Stimulated activated CD8-positive, alpha-beta memory T cell treated with anti-CD3 and anti-CD28 coated beads, Interleukin-15, amount 100 ng/mL, for 4 hours (primary cell): ENCODE measurements at places on chromosomes 12 and 14.

DNA sequence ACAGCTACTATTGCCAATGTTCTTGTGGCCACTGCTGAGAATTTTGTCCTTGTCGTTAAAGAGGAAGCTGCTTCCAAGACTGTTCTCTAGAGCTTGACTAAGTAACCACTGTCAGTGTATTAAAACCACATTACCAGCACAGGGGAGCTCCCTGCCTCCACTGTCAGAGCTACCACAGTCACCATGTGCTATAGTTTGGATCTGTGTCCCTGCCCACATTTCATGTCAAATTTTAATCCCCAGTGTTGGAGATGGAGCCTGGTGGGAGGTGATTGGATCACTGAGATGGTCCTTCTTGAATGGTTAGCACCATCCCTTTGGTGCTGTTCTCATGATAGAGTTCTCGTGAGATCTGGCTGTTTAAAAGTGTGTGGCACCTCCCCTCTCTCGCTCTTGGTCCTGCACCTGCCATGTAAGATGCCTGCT, 23.2 kb upstream of the RAP1B start:
- DNase-seq, result no peak

DNA sequence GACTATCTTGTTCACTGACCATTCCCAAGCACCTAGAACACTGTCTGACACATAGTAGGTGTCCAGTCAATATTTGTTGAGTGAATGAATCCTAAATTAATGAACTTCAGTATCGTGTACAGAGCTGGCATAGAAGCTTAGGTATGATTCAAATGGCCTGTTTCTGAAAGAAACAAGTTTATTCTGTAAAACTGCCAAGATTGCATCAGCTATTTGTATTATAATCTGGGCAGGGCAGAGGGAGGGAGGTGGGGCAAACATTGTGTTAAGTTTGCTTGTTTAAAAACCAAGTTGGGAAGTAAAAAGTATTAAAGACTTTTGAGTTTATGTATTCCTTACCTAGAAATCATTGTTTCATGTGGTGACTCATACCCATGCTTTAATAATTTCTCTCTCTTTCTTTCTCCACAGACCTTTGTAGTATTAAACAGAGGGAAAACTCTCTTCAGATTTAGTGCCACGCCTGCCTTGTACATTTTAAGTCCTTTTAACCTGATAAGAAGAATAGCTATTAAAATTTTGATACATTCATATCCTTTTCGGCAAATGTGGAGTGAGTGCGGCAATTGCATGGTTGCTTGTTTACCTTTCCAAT, 92.8 kb downstream of the SCN8A start:
- DNase-seq, result no peak

DNA sequence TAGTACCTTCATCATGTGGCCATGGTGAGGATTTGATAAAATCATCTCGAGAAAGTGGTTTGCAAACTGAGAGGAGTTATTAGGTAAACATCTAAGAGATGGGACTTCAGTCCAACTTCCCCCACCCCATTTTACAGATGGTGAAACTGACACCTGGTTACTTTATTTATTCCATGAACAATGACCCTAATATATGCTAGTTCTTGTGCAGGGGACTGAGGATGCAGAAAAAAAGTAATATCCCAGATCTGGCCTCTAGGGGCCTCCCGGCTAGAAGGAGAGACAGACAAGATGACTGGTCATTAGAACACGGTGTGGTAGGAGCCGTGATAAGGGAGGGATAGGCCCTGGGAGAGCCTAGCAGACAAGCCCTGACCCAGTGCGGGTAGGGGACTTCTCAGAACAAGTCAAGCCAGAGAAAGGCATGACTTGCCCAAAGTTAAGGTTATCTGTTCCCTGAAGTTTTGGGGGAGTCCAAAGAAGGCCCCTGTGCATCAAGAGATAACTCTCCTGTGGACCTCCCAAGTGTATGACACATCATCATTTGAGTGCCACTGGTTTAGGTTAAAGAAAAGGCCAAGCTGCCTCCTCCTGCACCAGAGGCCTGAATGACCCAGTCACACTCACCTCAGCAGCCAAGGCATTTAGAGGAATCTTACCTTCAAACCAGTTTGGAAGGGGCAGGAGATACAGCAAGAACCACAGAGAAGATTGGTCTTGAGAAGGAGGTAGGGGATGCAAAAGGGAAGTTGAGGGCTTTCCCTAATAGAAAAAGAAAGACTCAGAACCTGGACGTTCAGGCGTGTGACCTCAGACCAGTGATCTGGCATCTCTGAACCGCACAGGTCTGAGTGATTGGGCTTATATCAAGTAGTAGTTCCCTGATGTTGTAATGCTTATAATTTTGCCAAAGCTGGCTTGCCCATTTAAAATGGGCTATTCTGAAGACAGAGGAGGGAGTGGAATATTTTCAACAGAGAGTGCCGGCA, 1.6 kb downstream of the CMKLR1 start:
- no peak for DNase-seq

DNA sequence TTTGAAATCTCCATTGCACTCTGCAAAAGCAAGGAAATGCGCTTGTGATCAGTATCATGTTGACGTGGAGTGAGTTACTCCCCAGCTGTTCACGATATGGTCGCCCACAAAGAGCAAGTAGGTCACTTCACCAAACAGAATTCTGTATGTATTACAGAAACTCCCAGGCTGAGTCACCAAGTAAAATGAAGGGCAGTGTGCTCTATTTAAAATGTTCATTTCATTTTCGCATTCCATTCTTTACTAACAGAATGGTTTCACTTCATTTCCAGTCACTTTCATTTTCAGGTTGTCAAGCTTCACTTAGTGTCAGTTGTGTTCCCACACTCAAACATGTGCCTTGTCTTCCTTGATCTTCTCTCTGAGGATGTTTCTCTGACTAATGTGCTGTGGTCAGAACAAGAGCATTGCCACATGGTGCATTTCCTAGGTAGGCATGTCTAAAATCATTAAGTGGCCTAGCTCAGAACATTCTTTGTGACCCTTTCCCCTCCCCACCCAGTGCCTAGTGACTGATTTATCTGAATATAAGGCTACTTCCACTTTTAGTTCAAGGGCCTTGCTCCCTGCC, 391.2 kb downstream of the RAD51B start:
- DNase-seq, result peak; percentile 30

DNA sequence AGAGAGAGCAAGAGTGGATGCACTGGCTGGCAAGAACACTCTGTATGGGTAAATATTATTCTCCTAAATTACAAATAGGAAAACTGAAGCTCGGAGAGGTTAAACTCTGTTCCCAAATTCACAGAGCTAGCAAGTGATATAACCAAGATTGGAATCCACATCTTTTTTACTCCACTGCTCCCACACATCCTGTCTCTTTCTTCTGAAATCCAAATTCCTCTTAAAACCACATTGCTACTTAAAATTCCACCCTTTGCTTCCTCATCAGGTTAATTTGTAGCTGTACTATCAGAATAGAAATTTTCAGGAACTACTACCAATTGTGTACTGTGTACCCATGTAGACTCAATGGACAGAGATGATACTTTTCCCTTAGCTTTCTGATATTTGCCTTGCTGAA, 74.4 kb downstream of the ARMH4 start:
- no peak for DNase-seq

- no peak for DNase-seq
Observed at GRCh38 chr12:78917513-78917912, 52.9 kb downstream of the SYT1 start.

GRCh38 chr12:77133566-77133965, 68.2 kb upstream of the E2F7 start:
- DNase-seq, result no peak

DNA sequence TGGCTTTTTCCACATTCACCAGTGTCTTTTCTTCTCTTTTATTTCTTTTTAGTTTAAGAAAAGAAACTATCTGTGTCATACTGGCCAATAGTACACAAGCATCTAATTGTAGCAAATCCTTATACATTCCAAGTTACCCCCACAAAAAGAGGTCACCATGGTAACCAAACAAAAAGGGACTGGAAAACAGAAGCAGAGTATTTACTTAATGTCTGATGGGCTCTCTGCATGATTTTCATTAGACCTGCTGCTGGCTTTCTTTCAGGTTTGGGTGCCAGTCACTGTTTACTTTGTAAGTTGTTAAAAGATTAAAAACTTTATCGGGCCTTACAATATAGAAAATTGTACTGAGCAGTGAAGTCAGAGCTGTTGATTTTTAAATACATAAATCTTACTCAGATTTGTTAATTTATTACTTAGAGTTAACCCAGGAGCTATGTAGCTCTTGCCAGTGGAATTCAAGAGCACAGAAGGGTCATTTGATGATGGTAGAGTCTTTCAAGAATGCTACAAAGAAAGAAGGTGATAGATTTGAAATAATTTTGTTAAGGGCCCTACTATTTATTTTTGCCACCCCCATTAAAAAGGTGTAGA, 123.9 kb downstream of the BRMS1L start:
- DNase-seq, result no peak

GRCh38 chr14:23145794-23146350, 26.8 kb upstream of the CEBPE start:
- no peak for DNase-seq

- DNase-seq, result no peak
Observed at GRCh38 chr12:123599310-123599709, 2.6 kb upstream of the DDX55 start.

- no peak for DNase-seq
Observed at GRCh38 chr12:85468356-85469157, 188.5 kb downstream of the ALX1 start.

DNA sequence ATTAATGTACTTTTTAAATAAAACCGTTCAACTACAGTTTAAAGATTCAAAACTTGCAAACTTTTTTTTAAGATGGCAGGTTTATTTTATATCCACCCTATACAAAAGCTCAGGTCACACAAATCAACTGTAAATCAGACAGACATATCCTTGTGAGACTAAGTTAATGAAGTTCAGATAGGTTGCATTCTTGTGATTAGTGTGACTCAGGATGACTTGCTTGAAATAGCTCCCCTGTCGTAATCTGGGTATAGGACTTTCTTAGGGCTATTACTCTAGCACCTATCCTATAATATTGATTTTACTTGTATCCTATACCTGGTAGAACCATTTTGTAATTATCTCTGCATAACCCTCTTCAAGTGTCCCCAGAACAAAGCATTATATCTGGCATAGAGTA, 9.5 kb upstream of the PRKD1 start:
- no peak for DNase-seq

DNA sequence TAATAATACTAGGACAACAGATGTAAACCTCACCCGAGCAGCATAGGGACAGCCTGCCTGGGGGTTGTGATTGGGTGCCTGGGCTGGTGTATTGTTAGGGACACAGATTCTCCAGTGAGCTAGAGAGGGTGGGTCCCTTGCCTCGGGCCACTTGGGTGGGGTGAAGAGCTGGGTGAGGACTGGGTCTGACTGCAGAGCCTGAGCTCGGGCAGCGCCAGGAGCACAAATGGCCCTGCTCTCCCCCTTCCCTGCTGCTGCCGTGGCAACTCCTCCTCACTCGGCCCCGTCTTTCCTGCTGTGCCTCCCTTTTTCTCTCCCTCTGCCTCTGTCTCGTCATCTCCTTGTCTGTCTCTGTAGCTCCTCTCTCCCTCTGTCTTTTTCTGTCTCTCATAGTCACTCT, 115.4 kb downstream of the GLT1D1 start:
- DNase-seq, result no peak

DNA sequence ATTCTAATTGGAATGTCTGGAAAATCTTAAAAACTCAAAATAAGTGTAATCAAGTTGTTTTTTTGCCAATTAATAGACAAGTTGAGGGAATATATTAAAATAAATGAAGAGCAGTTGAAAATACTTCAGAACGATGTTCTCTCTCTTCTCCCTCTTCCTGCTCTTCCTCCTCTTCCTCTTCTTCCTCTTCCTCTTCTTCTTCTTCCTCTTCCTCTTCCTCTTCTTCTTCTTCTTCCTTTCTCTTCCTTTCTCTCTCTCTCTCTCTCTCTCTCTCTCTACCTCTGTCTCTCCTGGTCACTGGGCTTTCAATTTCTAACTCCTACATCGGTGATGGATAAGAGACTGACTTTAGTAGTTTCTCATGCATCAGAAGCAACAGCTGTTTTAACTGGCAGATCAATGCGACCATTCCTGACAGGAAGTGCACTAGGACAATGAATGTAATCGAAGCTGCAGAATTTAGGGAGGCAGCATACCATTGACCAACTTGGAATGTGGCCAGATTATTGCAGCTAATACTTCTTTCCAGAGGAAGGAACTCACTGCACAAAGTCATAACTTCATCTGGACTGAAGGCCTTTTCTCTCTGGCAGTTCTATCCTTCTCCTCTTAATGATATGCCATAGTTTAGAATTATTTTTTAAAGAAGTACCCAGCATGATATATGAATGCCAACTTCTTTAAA, 13.8 kb upstream of the TMTC2 start:
- no peak for DNase-seq

DNA sequence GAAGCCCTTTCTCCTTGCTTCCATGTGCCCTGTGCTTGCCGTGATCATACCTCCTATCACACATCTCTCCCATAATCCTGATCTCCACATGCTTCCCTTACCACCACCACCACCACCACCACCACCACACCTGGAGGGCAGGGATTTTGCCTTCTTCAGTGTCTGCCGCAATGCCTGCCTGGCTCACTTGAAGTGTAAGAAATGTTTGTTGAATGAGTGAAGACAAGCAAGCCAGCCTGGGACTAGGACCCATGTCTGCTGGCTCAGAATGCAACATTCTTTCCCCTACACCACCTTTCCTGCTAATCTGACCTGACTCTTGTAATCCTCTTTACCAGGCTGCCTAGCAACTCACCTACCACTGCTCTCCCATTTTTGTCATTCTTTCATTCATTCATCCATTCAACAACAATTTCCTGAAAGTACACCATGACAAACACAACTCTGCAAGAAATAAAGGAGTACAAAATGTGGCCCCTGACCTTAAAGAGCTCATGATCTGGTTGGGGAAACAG, 3.5 kb upstream of the NID2 start:
- no peak for DNase-seq

- no peak for DNase-seq
Observed at GRCh38 chr14:62006116-62006731, 244.0 kb downstream of the SNAPC1 start.

DNA sequence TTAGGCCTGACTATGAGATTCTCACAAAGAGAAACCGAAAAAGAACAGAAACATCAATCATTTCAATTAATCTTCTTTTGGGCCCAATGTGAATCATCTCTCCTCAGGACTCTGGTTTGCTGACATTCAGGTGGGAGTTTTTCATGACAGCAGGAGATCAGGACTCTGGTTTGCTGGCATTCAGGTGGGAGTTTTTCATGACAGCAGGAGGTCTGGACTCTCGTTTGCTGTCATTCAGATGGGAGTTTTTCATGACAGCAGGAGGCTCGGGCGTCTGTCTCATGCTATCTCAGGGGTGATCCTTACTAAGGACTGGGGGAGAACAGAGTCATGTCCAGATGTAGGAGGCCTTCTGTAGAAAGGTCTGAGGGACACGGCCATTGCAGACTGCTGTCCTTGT, 40.1 kb upstream of the PARP11 start:
- no peak for DNase-seq

DNA sequence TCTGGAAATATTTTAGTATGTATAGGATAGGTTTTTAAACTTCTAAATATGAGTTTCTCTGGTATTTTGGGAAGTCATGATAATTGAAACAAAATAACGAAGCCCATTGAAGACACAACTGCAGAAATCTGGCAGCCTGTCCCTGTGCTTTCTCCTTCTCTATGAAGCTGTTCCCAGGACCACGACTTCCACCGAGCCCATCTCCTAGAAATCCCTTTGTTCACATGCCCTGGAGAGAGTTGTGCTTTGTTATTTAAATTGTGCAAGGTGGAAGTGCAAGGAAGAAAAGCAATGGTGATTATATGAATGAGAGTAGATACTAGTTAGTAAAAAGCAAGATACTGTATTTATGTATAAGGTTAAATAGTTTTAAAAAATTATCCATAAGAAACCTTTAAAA, 32.2 kb downstream of the STK38L start:
- no peak for DNase-seq

- no peak for DNase-seq
Observed at GRCh38 chr14:88437658-88438057, 52.2 kb downstream of the SPATA7 start.

- DNase-seq, result no peak
Observed at GRCh38 chr12:79378496-79378895, 312.3 kb downstream of the PAWR start.
